ENCODE measurements at places on chromosomes 1 and 21.

GRCh38 chr1:70101231-70101630, 104.1 kb downstream of the LRRC40 start:
- DNase-seq: no peak

DNA sequence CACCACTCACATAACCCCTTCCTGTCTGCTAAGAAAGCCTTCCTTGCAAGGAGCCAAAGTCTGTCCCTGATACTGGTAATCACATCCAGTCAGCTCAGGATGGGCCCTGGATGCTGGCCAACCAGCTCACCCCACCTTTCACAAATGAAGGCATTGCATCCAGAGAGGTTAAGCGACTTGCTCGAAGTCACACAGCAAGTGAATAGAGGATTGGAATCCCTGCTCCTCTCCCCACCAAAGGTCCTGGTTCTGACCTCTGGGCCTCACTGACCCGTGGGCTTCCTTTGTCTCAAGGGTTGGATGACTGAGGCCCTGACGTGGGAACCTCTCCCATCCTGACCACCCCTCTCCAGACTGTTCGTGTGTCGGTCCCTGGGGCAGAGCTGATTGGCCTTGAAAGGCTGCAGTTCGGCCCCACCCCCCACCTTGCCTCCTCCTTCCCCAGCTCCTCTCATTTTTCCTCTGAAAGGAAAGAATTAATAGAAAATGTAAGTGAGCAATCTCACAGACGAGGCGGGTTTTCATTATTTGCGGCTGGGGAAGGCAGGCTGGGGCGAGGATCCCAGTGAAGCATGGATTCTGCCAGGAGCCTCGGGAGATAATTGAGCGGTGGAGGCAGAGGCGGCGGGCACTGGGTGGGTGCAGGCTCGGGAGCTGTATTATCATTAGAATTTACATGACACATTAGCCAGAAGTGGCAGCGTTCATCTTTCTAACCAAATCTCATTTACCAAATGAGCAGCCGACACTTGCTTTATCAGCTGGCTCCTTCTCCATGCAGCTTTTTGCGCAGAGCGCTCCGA, 101.5 kb upstream of the CSF3R start:
- DNase-seq: no peak

DNA sequence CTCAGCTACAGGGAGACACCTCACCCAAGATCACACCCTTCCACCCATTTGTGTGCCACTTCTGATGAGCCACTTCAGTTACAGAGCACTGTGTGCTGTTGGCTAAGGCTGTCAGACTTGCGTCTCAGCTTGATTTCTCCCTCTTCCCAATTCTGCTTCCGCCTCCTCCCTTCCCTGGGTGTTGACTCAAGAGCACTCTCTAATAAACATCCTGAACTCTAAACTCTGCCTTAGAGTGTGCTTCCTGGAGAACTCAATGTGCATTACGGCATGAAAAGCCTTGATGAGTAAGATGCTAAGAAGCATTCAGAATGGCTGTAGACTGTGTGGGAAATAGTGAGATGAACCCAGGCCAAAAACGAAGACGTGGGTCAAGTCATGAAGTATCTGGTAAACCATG, 54.9 kb upstream of the S1PR1 start:
- no peak for DNase-seq

DNA sequence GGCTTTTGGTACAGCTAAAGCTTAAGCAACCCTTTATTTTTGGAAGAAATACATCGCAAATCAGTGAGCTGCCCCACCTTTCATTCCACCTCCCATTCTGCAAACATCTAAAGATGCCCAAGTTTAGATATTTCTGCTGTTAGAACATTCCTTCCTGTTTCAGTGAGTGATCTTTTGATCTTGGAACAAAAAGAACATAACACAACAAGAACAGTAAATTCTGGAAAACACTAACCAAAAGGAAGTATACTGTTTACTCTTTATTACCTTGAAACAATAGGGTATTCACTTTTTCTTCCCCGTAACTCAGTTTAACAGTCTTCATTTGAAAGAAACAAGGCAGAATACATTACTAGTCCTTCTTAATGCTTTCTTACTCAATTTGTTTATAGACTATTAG, 40.6 kb downstream of the HNRNPR start:
- DNase-seq: no peak

DNA sequence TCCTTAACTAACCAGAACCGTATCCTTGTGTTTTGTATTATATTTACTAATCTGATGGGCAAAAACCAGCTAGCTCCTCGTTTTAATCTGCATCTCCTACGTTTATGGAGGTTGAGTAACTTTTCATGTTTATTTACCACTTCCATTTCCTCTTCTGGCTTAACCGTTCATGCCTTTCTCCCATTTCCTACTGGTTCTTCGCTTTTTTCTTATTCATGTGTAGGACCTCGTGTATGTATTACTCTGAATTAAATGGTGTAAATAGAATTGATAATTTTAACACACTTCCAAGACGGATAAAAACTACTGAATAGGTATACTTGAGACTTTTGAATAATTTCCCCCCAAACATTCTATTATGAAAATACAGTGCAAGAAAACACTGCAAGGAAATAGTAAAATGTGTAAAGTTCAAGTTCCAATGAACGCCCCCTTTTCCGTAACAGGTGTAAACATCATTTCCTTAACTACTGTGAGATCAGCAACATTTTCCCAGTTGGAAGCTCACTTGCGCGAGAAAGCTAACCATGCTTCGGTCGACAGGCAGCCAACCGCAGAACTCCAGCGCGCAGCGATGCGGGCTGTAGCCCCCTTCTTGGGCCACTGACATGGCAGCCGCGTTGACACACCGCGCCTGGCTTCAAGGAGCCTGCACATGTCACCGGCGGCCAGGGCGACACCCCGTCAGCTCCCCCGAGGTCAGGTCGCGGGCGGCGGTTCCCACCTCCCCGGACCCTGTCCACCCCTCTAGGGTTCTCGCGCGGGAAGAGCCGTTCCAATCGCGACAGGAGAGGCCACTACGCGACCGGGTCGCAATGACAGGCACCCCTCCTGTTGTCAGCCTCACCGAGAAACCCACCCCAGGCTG, 816 bp downstream of the EDEM3 start:
- no peak for DNase-seq

- DNase-seq: no peak
Measured at GRCh38 chr1:109504974-109505373, 4.6 kb downstream of the AMIGO1 start.

DNA sequence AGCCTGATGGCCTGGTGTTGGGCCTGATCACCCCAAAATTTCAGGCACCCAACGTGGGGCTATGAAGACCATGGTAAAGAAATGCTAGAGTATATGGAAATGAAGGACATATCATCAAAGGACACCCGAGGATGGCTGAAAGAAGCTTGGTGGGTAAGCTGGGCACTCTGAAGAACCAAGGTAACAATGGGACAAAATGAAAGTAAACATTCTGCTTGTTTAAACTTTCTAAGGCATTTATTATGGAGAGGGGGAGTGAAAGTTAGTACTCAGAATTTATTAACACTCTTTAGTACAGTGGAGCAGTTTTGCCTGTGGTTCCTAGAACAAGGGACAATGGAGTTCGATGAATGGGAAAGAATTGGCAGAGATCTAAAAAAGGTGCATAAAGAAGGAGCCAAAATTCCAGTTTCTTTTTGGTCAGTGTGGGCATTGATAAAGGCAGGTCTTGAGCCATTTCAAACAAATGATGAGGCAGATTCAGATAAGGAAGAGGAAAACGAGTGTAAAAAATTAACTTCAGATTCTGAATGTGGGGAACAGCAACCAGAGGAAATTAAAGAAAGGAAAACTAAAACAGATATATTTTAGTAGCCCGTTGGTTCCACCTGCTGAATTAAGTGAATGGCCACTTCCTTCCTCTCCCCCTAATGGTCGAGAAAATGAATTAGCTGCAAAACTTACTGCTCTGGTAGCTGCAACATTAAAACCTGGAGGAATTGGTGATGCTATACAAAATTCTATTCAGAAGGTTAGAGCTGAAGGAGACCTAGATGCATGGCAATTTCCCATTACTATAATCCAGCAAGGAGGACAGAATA, 8.4 kb upstream of the PM20D1 start:
- no peak for DNase-seq

DNA sequence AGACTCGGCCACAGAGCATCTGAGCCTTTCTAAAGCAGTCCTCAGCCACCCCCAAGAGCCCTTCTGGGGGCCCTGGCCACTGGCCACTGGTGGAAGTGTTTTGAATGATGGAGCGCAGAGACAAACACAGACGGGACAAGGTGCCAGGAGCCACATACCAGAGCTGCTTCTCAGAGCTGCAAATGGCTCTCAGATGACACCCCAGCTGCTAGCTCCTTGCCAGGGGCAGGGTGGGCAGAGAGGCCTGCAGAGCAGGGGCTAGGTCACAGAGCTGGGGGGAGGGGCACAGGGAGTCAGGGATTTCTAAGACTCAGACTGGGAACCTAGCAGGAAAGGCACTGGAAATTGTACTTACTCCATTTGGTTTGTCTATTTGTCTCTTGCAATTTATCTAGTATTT, 30.4 kb downstream of the KCNN3 start:
- DNase-seq: no peak

DNA sequence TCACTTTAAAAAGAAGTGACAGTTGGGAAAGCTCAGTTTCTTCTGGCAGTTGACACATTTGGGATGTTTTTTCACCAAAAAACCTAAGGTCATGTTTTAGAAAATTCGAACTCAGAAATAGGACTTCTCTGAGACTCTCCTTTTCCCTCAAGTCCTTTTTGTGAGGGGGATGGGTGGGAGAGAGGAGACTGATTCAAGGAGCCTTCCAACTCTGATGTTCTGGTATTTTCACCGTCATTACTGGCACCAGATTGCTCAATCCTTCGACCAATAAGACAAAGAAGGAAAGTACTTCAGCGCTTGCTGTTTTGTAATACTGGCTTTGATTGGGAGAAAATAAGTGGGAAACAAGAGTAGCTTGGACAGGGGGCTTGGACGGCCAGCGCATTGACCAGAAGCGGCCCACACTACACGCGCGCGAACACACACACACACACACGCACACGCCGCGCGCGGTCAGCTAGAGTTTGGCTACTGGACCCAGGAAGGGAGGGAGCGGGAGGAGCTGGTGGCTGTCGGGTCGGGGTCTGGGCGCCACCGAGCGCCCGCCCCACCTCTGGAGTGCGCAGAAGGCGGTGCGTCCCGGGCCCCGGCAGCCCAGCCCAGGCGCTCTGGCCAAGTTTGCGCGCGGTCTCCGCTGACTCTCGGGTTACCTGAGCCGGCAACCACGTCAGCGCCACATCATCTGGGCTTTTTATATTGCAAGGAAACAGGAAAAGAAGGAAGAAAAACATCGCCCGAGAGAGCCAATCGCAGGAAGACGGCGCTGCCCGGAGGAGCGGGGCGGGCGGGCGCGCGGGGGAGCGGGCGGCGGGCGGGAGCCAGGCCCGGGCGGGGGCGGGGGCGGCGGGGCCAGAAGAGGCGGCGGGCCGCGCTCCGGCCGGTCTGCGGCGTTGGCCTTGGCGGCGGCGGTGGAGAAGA, at the start of gene KCNK1:
KCNK1 (plus strand) TSS at position 855 of the 921 bp plus-strand sequence; CDS start at position 921, 66 bp downstream.
- peak; percentile 70 for DNase-seq

GRCh38 chr21:32514275-32515055, 70.9 kb downstream of the TCP10L start:
- no peak for DNase-seq

DNA sequence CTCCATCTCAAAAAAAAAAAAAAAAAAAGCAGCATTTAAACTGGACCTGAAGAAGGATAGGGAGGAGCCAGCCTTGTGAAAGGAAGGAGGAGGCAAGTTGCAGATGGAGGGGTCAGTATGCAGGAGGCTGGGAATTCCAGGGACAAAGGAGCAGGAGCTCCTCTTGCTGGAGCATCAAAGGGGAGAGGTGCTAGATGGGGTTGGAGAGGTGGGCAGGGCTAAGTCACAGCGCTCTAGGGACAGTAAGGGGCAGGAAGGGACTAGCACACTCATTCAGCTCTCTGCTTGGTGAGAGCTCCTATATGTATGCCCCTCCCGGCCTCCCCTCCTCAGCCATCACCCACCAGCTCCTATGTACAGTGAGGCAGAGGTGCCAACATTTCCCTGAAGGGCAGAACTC, 26.8 kb downstream of the MAP7D1 start:
- no peak for DNase-seq

GRCh38 chr1:175757381-175758015, 14.1 kb upstream of the TNR start:
- no peak for DNase-seq

GRCh38 chr1:110188035-110188618, 22.0 kb upstream of the KCNC4 start:
- DNase-seq: no peak

GRCh38 chr1:68449901-68450300, at the start of gene RPE65:
TSS of gene RPE65 (minus strand) at chr1:68449954. CDS start at chr1:68449905, 49 bp downstream.
- no peak for DNase-seq

DNA sequence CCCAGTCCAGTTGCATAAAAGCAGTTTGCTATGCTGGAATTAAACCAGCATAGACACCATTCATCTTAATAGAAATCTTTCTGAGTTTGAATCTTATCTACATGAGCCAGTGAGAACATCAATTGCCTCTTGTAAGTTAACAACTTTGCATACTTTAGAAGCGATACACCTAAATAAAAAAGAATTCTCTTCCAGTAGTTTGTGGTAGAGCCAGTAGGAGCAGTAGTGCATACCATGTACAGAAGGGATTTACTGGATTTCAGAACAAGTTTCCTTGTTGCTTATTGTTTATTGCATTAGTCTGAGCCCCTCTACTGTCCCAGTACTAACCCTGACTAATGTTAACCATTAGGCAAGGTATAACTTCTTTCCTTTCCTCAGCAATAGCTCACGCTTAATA, 313.1 kb downstream of the TGFB2 start:
- DNase-seq: no peak

GRCh38 chr1:22266141-22266540, 123.2 kb upstream of the WNT4 start:
- no peak for DNase-seq

DNA sequence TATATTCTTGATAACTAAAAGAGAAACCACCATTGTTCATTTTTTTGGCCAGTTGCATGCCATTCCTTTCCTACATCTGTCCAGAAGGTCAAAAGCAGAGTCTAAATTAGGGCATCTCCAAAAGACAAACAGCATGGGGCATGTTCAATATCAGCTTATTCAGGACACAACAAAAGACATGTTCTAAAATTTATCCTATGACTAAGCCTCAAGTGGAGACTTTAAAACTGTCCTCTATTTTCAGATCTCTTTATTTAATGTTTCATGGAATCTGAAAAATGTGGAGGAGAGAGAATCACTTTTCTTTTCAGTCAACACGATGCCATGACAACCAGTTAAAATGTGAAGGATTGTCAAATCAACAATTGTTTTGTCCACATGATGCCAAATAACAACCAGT, 303.4 kb upstream of the PRMT6 start:
- DNase-seq: no peak

- DNase-seq: no peak
Measured at GRCh38 chr21:35051287-35051818, 2.3 kb upstream of the RUNX1 start.

GRCh38 chr1:30748699-30749401, 8.7 kb downstream of the LAPTM5 start:
- no peak for DNase-seq

- DNase-seq: peak; percentile 44
Measured at GRCh38 chr1:227934476-227935313, 13.0 kb downstream of the WNT9A start.

DNA sequence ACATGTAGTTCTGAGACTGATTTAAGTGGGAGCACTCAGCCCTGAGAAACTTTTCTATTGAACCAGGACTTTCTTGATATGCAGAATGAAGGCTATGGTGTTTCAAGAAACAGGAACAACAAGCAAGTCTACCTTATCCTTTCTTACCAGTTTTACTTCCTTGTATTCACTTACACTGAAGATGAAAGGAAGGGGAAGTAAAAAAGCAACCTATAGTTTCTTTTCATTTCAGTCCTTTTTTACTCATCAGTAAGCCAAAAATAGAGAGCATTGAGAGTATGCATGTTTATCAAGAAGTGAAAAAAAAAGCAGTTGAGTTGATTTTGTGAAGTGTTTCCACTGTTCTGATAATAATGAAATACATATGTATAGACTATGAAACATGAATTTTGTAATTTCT, 1010.3 kb downstream of the AMY1C start:
- DNase-seq: no peak

Measured in fibroblast of skin of left biceps (primary cell).